NCI-H146 (cell line): ENCODE measurements at places on chromosomes 5 and 9.

DNA sequence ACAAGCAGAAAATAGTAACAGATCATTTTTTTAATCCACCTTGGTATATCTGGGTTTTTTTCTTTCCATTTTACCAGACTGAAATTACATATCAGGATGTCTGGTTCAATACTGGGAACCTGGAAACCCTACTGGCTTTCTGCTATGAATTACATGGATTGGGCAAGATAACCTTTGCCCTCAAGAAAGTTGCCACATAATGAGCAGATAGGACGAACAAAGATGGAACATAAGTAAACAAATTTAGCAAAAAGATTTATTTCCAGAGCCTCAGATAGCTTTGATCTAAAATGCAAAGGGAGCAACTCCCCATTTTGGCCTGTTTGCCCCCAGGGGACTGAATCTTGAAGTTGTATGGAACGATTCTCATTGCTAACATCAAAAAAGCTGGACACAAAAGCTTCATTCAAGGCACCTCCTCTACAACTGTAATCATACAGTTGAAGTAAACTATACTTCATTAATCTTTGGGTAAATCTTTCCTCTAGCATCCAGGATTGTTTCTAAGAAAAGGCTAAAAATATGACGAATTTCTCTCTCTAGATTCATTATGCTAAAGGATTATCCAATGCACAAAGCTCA lies 131.6 kb upstream of the PTGER4 start:
- no peak for DNase-seq

- DNase-seq, result peak; percentile 1
Measured at GRCh38 chr5:169637085-169637548, at the start of gene DOCK2. Gene DOCK2 (plus strand): TSS chr5:169637275. CDS start chr5:169637327, 52 bp downstream.

DNA sequence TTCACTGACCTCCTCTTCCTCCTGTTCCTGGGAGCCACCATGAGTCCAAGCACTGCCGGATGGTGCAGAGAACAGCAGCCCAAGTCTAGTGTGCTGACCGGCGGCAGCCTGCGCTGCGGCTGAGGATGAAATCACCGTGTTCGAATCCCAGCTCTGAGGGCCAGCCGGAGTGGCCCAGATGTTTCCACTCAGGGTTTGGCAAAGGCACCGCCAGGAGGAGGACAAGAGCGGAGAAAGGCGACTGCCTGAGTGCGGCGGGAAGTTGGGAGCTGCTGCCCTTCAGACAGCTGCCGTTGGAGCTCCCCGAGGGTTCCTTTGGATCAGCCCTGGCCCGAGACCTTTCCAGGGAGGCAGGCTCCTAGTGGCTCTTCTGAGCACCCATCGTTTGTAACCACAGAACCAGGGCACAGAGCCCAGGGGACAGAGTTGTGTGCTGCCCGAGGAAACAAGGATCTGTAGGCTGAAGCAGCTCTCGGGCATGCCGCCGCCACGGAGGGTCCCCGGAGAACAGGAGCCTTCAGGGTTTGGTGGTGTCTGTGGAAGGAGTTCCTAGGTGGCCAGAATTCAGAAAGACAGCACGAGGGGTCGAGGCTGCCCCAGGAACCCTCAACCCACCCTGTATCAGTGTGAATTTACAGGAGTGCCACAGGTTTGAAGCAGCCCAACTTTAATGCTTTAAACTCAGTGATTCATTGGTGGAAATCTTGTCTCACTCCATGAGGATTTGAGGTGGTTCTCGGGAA lies 115.6 kb upstream of the COL5A1 start:
- DNase-seq, result no peak

DNA sequence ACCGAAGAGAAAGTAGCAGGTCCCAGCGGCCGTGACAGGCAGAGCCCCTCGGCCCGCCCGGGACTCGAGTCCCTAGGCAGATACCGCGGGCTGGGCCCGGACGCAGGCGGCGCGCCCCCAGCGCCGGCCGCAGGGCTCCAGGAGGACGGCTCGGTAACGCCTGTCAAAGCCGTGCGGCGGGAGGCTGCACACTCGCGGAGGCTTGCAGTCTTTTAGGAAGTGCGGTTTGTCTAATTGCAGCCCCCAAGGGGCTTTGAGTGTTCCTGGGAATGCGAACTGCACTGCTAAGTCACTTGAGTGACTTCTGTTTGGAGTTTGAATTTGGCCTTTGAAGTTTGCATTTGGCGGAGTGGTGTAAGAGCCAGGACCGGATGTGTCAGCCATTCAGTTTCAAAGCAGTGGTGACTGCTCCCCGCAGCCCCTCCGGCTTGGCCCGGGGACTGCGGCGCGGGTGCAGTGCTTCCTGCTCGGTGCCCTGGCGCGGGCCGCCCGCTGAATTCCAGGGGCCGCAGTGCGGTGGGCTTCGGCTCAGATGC lies 1.3 kb downstream of the MAP3K1 start:
- DNase-seq, result peak; percentile 56

- no peak for DNase-seq
Measured at GRCh38 chr9:87530716-87531115, 33.0 kb downstream of the DAPK1 start.

DNA sequence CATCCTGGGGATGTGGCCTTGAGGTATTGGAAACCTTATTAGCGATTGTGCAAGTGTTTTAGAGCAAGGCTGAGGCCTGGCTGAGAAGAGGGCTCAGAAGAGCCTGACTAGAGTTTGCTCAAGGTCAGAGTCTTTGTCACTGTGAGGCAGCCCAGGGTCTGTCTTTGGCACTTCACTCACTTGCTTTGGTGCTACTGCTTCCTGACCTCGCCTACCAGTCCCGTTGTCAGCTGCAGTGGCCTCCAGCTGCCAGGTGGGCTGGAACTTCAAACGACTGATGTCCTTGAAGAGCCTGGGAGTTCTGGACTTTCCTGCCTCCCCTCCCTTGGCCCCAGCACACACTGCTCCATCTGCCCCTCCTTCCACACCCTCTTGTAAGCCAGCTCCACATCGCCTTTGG lies 228.0 kb downstream of the SNX18 start:
- no peak for DNase-seq

DNA sequence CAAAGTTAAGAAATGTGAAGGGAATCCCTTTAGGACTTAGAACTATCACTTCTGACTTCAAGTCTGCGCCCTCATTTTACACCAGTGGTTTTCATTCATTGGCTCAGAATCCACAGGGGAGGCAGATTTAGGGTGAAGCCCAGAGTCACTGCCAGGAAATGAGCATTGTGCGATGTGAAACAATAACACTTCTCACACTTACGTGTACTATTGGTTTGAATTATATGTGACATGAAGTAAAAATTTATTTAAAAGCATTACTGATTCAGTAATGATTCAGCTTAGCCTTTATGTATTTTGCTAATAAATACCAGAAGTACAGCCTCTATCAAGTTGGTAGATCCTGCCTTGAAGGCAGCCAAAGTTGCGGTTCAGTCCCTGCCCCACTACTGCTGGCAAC lies 98.6 kb downstream of the PAM start:
- no peak for DNase-seq

GRCh38 chr5:21931116-21931515 lies 922.0 kb downstream of the CDH12 start:
- peak; percentile 23 for DNase-seq

GRCh38 chr9:29389421-29389820 lies 1816.1 kb upstream of the C9orf72 start:
- DNase-seq, result no peak

DNA sequence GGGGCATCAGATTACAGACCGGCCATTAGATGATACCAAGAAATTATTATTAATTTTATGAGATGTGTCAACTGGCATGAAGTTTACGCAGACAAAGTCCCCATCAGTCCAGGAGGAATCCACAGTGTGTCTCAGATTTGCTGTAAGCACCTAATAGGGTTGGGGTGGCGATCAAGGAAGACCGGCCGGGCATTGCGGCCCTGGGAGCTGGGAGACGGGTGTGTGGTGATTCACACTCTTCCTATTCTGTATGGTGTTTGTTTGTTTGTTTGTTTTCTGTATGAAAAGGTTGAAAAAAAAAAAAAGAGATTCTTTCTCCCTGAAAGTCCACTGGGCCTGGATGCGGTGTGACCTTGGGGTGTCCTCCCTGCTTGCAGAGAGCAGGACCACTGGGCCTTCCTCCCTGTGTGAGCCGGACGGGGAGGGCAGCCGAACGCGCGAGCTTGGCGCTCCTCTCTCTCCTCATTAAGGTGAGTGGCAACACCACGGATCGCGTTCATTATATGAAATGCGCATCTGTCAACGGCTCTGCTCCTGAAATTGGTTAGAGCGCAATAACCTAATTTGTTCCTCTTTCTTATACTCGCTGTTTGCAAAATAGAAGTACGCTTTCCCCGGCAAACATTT lies 15.1 kb downstream of the RASGEF1C start:
- no peak for DNase-seq

GRCh38 chr5:67268231-67269021 lies 71.8 kb upstream of the CD180 start:
- no peak for DNase-seq

DNA sequence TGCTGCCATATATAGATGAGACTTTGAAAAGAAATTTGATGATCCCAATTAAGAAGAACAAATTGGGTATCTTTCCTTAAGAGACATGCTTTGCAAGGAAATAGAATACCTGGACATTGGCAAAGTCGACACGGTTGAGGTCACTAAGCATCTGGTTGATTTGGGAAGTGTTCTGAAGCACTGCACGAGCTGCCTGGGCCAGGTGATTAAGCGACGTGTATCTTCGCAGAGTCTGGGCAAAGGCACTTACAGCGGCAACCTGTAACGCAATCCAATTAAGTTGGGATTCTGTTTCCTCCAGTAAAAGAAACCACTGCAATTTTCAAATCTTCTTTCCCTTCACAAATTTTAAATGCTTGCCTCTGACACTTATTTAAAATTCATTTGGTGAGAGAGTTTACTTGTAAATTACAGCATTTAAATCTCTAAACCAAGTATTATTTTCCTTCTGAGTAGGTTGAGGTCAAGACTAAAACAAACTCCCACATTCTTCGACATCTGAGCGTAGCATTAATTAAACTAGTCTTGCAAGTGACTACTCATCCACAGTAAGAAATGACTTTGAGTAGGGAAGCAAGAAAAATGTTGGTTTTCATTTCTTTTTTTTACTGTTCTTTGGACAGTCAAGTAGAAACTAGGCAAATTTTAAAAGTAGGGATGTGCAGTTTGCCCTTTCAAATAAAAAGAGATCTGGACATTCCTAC lies 262.8 kb downstream of the RFX3 start:
- no peak for DNase-seq

- DNase-seq, result no peak
Measured at GRCh38 chr5:13510616-13511015, 433.9 kb downstream of the DNAH5 start.

GRCh38 chr9:113488490-113488889 lies 25.0 kb downstream of the RGS3 start:
- DNase-seq, result no peak

DNA sequence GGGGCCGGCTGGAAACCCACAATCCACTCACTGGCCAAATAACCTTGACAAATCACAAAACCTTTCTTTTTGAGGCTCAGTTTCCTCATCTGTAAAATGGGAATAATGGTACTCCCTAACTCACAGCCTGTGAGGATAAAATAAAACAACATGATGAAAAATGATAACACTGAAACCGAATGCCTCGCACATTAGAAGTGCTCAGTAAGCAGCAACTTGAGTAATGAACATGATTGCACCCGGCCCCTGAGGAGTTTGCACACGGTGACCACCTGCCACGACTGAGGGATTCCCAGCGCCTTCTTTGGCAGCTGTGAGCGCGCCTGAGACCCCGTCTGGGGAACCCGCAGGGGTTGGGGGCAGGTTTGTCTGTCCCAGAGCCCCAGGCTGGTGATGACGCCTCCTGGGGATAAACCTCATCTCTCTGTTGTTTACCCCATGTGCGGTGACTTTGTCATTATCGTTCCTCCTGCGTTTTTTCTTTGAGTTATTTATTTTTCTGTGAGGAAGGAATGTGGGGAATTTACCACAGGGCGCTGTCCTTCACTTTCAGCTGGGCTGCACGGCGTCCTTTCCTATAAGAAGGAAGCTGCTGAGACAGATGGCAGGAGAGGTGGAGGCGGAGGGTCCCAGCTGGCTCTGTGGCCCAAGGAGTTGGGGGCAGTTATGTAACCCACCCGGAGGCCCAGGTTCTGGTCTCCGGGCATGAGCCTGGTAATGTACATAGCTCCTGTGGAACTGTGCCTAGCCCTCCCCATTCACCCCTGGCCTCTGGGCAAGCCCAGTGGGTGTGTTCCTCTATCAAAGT lies 3.0 kb upstream of the SYNPO start:
- no peak for DNase-seq

GRCh38 chr5:147939431-147940114 lies 33.2 kb upstream of the C5orf46 start:
- DNase-seq, result no peak

DNA sequence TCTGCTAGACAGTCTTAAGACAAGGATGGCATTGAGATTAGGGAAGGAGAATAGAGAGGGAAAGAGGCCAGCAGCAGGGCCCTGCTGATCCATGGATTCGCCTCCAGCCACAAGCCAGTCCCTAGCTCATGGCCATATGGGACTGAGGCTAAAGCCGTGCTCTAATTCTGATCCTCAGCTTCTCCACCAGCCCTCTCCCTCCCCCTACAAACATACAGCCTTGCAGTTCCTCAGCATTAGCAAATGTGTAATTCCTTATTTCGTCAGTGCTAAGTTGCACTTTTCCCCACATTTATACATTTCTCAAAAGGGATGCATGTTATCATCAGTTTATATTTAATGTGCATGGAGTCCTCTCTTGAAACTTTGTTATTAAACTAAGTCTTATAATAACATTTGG lies 34.8 kb downstream of the ZNF462 start:
- no peak for DNase-seq

DNA sequence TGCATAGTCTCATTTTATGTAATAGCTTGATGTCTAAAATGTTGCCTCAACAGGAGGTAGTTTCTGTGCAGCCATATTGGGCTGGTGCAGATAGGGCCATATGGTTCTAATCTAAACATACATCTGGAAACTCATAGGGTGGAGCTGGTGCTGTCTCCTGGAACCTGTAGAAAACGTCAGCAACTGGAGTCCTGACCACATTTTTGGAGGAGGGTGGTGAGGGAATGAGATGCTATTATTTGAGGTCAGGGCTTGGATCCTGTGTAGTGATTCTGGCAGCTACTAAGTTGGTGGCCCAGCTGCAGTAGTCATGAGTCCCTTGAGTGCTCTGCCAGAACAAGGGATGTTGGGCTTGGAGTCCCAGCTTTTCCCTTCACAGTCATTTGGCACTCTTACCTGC lies 14.1 kb downstream of the MAN2A1 start:
- no peak for DNase-seq

- DNase-seq, result no peak
Measured at GRCh38 chr9:26675035-26675434, 217.6 kb downstream of the CAAP1 start.

- DNase-seq, result no peak
Measured at GRCh38 chr9:114060711-114061110, 17.4 kb downstream of the AMBP start.

GRCh38 chr9:89983411-89983810 lies 378.6 kb downstream of the GADD45G start:
- DNase-seq, result no peak

DNA sequence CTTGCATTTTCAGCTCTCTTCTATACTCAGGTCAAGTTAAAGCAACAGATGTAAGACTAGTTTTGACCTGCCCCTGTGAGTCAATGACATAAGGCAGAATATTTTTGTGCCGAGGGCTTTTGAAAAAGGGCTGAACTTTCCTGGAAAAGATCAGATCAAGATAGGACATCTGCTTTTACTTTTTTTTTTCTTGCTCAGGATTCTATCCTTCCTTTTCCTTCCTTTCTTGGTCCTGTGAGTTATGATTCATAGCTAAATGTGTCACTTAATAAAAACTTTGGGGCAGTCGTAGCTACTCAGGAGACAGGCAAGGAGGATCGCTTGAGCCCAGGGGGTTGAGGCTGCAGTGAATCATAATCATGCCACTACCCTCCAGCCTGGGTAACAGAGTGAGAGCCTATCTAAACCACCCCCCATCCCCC lies 84.3 kb upstream of the BRINP1 start:
- no peak for DNase-seq
